ENCODE measurements at places on chromosomes 3 and 15. TPM values are rescaled to one million over a fixed set of nuclear protein-coding genes. Genes with fewer than 3 reads are reported as not detected.

The FSIP1 gene
- 0.76 TPM for total RNA-seq

The IL17RB gene
- 0.80 TPM for total RNA-seq

The UTS2B gene
- 0.09 TPM for total RNA-seq

The TICRR gene
- 3.5 TPM for total RNA-seq

The ZNF385D gene
- total RNA-seq, result 0.94 TPM

- no peaks in the 10 kb centered on the region for H3K4me1 ChIP-seq
- H3K36me3 ChIP-seq, result peaks cover 65% of the 10 kb centered on the region
- DNase-seq, result no peak
- H3K4me3 ChIP-seq, result no peak overlapping the region
- H3K27ac ChIP-seq, result no peak overlapping the region
Measured at GRCh38 chr3:155938409-155938808, 68.0 kb downstream of the GMPS start.

DNA sequence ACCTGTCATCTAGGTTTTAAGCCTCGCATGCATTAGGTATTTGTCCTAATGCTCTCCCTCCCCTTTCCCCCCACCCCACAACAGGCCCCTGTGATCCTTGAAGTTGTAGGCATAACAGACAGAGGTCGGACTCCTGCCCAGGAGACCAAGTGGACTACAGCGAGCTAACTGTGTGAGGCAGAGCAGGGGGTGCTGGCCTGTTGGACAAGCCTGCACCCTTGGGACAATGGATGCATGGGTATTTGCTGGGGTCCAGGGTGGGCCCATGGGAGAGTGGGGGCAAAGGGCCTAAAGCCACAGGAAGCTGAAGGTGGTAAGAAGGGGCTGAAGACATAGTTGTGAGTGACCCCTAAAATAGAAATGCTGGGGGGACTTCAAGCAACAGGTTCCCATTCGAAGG is 2.5 kb downstream of the PLCB2 start:
- no peak overlapping the region for H3K27ac ChIP-seq
- no peak overlapping the region for H3K4me3 ChIP-seq
- peaks cover 23% of the 10 kb centered on the region for H3K36me3 ChIP-seq
- peaks cover 6% of the 10 kb centered on the region for H3K4me1 ChIP-seq
- DNase-seq, result no peak
